Hematopoietic multipotent progenitor cell treated with erythropoietin and hydrocortisone succinate and interleukin-3 and kit ligand, for 15 days (in vitro differentiated cells): ENCODE measurements at places on chromosomes 7 and 10.

GRCh38 chr10:73768881-73769280, 13.0 kb upstream of the CHCHD1 start:
- no peak for DNase-seq

- no peak for DNase-seq
These were observed 349.2 kb downstream of the RNLS start for GRCh38 chr10:88233870-88234269.

DNA sequence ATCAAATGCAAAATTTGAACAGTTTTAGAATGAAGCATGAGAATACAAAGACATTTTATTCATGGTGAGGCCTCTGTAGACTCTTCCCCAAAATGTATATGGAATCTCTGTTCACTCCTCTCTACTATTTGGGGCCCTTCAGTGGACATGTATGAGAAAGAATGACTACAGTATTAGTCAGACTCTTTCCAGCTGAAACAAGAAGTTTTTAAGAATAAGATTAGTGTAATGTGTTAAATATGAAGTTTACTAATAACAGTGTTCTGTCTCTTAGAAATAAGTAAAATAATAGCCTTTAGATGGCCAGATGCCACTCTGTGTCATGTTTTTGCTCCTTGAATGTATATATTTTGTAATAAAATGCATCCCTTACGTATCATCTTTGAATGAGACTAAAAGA, 585.6 kb downstream of the SUGCT start:
- DNase-seq, result no peak

DNA sequence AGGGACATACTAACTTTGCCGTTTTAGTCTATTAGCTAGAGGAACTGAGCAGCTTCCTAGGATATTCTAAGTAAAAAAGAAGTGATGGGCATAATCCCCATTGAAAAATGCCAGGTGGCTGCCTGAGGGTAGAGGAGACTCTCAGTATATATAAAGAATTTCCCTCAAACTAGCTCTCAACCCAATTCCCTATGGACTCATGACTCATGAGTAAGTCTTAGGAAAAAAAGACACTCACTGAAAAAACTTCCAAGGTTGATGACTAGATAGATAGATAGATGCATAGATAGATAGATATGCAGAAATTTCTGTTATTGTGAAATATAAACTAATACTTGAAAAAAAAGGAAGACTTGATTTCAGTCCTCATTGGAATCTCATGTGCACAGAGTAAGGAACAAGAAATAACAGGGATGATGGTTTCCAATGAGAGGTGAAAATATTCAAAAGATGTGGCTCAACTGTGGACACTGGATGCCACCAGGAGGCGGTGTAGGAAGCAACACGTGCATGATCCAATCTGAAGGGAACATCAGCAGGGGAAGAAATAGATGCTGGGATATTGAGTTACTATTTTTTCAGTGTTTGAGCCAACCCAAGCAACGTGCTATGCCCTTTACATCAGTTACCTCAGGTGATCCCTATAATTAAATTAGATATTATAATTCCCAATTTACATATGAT, 711.0 kb upstream of the LRRTM3 start:
- no peak for DNase-seq

- no peak for DNase-seq
These were observed 16.4 kb downstream of the PTTG1IP2 start for GRCh38 chr7:90485734-90486316.

DNA sequence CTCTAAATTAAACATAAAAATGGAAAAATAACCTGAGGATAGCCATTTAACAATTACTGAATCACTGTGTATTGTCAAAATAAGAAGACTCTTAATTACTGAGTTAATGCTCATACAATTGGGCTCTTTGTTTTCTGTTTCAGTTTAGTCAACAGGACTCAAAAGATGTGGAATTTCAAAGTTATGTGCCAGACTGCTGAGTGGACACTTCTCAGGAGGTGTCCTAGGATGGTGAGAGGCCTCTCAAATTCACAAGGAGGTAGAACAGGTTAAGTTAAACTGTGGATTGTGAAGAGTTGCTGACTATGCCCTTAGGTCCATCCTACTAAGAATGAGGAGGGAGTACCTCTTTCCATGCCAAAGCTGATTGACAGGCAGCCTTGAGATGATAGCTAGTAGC, 157.7 kb upstream of the CHRM2 start:
- DNase-seq, result no peak

- DNase-seq, result no peak
These were observed 18.9 kb upstream of the YAE1 start for GRCh38 chr7:39547336-39547735.

DNA sequence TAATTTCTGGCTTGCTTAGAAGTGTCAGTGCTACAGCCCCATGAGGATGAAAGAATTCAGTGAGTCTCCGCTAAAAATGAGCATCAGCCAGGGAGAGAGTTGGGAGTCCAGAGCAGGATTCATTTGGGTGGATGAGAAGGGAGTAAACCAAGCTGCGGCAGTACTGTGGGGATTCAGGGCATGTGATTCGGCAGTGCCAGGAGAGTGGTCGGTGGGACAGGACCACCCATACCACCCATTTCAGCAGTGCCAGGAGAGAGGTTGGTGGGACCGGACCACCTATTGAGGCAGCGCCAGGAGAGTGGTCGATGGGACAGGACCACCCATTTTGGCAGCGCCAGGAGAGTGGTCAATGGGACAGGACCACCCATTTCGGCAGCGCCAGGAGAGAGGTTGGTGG, 144.2 kb downstream of the CELF2 start:
- DNase-seq, result no peak

DNA sequence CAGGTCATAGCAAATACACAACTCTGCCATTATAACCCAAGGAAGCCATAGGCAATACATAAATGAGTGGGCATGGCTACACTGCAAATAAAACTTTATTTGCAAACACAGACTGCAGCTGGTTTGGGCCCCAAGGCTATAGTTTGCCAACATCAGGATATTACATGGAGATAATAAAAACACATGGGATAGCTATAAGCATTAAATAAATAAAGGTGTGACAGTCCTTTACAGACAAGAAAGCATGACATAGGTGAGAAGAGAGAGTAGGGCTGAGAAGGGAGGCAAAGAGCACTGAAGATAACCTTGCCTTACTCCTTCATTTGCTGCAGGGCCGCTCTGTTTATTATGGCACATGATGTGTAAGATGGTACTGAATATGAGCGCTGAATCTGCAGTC, 135.1 kb upstream of the GHITM start:
- DNase-seq, result no peak

DNA sequence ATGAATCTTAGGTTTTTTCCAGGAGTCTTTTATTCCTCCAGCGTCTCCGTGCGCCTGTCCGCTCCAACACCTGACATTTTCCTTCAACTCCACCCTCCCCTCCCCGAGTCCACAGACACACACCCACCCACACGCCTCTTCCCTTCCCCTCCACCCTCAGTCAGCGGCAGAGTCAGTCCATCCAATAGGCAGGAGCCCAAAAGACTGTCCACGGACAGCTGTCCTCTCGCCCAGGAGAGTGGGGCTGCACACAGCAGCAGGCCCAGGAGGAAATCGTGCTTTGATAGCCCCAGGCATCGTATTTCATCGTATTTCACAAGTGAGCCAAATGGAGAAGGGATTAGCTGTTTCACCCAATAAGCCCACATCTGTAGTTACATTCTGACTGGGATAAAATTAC, 285.1 kb downstream of the ZEB1 start:
- no peak for DNase-seq

- no peak for DNase-seq
These were observed 64.2 kb downstream of the BICC1 start for GRCh38 chr10:58576751-58577436.

- DNase-seq, result no peak
These were observed 273.6 kb upstream of the PODXL start for GRCh38 chr7:131829947-131830558.

GRCh38 chr10:9911488-9911887, 1106.2 kb upstream of the CELF2 start:
- DNase-seq, result no peak

GRCh38 chr10:119896061-119896655, 3.6 kb downstream of the SEC23IP start:
- peak; percentile 51 for DNase-seq

DNA sequence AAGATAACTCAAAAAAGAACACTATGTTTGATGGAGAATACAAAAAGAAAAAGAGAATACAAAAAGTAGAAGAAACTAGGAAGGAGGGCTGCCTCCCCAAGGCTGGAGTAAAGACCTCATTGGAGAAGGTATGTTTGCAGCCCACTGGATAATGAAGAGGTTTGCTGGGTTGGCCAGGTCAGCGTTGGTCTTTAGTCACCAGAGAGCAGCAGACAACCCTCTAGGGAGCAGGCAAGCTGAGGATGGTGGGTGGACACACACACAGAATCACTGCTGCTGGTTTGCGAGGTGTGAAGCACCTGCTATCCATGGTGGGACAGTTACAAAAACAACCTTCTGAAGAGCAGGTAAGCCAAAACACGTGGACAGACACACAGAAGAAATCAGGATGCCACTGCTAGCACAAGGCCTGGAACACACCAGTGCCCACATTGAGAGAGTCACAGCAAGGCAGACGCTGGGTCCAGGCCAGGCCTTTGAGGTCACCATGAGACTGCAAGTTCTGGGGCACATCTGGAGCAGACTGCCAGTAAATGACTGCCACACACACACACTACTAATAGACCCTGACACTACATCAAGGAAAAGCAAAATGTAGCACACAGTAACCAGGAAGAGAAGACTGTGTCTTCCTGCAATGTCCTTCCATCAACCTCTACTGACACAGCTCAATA, 43.0 kb downstream of the MTERF1 start:
- no peak for DNase-seq

DNA sequence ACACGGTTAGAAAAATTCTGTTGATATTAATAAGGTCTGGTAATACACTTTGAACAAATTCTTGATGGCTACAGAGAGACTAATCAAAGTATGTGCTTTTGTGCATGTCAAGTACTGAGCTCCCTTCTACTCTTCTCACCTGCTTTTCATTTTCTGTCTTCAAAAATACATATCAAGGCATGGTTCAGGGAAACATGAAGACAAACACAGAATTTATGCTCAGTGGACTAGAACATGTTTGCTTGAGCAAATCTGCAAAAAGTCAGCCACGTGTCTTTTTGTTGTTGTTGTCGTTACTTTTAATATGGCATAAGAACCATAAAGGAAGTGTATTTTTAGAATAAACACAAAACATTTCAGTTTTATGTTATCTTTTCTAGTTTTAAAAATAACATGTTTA, 21.9 kb downstream of the CDK13 start:
- no peak for DNase-seq
